Endodermal cell (in vitro differentiated cells): ENCODE measurements at places on chromosomes 11 and 22.

DNA sequence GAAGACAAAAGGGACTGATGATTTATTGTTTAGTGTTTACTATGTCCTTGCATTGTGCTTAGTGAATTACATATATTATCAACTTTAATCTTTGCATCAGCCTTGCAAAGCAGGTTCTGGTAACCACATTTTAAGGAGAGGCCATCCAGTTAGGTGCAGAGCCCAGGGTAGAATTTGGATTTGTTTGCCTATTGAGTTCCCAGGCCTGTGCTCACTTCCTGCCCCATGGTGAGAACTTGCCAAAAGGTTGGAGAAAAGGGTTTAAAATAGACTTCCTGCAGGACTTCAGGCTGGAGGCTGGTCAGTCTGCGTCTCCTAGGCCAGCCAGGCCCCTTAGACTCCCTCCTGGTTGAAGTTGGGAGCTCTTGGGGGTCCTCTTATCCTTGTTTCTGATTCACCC, 72.1 kb downstream of the ATXN10 start:
- DNase-seq = no peak

DNA sequence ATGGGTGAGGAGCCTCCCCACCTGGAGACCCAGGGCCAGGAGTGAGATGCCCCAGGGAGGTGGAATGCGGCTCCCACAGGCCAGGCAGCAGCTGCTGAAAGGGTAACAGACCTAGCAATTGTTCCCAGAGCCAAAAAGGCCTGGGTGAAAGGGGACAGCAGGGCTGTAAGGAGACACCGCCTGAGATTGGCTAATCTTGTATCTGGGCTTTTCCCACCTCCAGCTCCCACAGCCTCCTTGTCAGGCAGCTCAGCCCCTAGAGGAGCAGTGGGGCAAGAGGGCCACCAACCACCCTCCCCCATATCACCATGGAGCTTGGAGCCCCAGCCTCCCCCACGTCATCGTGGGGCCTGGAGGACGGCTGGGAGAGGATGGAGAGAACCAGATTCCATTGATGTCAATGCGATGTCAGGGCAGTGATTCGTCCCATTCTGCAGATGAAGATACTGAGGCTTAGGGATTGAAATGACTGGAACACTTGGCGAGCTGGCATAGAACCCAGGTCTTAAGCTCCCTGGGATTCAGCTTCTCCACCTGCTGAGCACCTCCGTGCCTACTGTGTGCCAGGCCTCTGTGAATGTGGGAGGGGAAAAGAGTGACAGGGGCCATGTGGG, 2.9 kb upstream of the MGAT3 start:
- DNase-seq = peak; percentile 78

GRCh38 chr11:119422809-119423508, at the start of gene THY1:
TSS of gene THY1 (minus strand) at chr11:119423172. CDS start at chr11:119420905, 2,267 bp downstream.
- DNase-seq = peak; percentile 92

GRCh38 chr22:36938028-36938425, 24.6 kb downstream of the CSF2RB start:
- peak; percentile 42 for DNase-seq

GRCh38 chr11:118911113-118911879, 14.4 kb downstream of the BCL9L start:
- peak; percentile 87 for DNase-seq

- DNase-seq = peak; percentile 96
Observed at GRCh38 chr11:15327786-15328231, 213.1 kb downstream of the INSC start.

DNA sequence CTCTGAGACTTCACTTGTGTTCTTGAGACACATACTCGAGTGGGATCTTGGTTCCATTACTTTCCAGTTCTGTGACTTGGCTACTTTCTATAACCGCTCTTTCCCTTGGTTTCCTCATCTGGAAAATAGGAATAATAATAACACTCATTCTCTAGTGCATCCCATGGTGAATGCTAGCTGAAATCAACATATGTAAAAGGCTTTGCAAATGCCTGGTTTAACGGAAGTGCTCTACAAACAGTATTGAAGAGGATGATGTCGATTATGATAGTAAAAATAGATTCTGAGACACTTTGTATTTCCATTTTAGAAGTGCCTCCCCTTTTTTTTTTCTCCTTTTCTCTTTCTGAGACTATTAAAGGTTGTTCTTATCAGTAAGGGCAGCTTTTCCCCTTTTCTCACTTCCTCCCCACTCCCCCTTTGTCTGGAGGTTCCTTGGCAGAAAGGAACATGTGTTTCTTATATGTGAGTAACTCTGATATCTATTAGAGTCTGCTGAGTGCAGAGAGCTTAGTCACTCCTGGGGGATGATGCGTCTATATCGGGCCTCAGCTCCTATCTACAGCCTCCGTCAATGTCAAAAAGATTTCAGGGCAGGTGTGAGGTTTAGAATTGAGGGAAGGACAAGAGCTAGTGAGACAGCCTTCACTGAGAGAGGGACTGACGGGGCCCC, 489.3 kb downstream of the NTM start:
- no peak for DNase-seq

GRCh38 chr22:36764641-36765040, 11.3 kb downstream of the IFT27 start:
- DNase-seq = peak; percentile 12

GRCh38 chr11:105489446-105489845, 120.4 kb upstream of the GRIA4 start:
- no peak for DNase-seq

DNA sequence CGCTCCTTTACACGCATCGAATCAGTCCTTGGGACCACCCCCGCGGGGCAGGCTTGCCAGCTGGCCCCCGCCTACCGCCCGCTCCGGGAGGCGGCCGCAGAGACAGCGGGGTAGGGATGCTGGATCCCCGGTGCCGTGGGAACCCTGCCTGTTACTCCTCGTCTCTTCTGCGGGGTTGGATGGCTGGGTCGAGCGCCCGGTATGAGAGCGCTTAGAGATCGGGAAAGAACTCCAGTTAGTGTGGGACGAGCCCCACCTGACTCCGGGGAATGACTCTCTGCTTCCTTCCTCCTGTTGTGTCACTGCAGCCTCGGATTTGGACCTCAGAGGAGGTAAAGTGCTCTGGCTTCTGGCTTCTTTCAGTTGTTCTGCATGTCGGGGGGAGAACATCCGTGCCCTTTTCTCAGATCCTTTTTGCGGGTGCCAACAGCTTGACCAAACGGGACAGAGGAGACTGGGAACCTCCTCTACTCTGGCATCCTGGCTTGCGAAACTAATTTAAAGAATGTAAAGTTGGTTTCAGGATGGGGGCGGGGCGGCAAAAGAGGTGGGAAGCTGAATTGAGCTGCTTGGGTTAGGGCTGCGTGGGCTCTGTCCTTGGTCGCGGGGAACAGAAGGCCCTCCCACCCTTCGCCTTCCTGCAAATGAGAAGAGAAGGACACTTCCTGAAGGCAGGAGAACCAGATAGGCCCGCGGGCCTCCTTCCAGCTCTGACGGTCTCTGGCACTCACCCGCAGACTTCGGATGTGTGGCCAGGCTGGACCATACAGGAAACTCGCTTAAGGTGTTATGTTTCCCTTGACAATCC, 938 bp downstream of the LAYN start:
- DNase-seq = peak; percentile 80

DNA sequence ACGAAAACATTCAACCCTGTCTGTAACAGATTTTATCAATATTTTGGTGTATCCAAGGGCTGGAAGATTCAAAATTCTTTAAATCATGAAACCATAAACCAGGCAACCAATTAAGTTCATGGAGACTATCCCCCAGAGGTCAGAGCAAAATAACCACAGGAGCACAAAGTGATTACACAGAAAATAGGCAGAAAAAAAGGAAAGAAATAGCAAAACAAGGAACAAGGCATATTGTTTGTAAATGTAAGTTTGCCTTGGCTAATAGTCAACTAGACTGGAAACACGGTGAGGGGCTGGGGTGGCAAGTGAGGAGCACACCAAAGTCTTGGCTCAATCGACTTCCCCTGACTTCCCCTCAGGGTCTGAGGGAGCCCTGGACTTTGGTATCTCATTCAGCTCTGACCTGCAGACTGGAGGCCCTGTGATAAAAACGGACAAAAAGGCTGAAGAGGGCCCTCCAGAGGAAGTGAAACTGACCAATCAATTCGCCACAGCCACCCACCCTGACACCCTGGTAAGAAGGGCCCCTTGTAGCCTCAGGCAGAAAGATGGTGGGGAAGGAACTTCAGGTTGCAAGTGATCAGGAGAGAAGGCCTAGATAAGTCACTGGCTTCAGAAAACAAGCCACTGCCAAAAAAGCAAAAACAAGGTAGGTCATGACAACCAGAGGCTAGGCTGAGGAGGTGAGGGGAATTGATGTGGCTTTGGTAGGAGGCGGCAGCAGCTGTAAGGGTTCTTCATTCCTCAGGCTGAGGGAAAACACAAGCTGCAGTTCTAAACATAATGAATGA, 1.8 kb downstream of the SIK3 start:
- DNase-seq = peak; percentile 78

DNA sequence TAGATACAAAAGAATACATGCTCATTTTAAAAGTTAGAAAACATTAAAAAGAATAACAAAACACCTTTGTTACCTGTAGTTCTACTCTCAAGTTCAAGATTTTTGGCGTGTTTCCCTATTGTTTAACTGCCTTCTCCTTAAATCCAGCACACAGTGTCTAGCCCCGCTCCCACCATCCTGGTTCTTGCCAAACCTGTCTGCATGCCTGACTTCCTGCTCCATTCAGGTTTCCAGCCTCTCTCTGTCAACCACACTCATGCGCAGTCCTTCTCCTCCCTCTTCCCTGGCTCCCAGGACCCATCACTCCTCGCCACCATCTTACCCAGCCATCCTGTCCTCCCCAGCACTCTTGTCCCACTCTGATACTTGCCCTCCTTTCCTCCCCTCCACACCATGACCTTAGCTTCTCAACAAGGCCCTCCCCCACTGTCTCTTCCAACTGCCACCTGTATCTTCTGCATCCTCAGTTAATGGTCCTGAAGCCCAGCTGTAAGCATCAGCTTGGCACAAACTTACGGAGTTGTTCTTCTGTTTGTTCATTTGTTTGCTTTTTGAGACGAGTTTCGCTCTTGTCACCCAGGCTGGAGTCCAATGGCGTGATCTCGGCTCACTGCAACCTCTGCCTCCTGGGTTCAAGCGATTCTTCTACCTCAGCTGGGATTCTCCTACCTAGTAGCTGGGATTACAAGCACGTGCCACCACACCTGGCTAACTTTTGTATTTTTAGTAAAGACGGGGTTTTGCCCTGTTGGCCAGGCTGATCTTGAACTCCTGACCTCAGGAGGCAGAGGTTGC, 7.5 kb upstream of the MYH9 start:
- no peak for DNase-seq

DNA sequence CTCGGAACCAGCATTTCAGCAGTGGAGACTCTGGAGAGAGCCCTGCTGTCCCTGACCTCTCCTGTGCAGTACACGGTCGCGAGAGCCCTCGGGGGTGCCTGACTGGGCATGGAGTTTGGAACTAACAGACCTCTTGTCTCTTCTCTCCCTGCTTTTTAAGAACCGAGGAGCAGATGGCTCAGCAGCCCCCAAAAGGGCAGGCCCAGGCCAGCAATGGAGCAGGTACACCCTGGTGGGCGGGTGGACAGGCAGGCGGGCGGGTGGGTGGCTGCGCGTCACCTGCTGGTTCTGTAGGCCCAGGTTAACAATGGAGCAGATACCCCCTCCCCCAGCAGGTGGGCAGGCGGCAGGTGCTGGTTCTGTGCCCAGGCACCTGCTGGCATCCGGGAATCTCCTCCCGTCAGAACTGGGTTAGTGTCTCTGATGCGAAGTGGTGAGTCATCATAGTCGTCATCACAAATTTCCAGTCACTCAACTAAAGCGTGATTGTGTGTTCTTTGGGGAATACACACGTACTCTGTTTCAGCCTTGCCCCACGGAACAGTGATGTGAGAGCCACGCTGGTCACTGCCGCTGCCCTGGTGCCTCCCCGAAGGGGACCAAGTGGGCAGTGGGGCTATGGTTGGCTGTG, 41.1 kb downstream of the GRAMD4 start:
- no peak for DNase-seq

DNA sequence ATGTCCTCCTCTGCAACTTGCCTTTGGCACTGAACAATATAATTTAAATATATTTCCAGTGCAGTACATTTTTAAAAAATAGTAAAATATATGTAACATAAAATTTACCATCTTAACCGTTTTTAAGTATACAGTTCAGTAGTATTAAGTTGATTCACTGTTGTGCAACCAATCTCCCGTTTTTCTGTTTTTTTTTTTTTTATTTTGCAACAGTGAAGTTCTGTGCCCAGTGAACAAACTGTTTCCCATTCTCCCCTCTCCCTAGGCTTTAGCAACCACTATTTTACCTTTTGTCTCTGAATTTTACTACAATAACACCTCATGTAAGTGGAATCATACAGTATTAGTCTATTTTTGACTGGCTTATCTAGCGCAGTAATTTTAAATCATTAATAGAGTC, 13.8 kb downstream of the PRRG4 start:
- DNase-seq = no peak

DNA sequence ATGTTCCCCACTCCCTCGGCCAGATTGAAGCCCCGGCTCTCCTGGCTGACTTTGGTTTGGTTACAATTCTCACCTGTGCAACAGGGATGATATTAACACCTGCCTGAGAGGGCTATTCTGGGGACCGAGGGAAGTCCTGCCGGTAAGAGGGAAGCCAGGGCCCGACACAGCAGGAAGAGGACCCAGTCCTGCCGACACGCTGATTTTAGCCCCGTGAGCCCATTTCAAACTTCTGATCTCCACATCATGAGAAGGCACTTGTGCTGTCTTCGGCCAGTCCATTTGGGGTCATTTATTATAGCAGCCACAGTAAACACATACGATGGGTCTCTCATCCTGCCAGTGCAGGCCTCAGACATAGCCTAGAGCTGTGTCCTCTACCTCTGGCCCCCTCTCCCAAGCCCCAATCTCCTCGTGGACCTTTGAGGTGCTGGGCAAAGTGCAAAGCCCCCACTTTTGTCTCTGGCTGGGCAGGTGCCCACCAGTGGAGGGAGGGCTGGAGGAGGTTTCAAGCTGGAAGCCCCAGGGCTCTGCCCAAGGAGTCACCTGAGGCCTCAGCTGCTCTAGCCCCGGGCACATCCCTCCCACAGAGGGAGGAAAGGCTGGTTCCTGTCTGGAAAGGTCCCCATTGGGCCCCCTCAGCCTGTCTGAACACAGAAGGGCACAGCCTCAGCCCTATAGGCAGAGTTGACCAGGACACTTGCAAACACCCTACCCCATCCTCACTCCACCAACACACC, 59.1 kb upstream of the FGF3 start:
- peak; percentile 41 for DNase-seq

DNA sequence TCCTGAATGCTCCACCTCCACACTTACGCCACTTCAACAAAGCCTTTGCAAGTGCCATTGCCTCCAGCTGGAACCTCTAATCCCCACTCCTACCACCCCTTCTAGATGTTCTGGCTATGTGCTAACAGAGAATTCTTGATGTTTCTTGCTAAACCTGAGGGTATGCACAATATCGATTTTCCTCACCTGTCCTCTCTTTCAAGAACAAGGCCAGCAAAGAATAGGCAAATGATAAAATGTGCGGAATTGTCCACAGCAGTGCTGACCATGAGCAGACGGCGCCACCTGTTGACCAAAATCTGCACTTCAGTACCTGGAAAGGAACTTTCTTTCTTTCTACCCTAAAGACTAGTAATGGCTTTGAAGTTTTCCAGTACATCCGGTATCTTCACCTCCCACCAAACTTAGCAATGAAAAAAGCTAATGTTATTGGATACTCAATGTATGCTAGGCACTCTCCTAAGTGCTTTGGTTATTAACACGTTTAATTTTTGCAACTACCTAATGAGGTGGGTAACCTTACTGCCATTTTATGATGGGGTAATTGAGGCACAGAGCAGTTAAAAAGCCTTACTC, 3.4 kb downstream of the TIMM10 start:
- DNase-seq = peak; percentile 92
